Upper lobe of right lung (tissue), 1 donor: ENCODE measurements at places on chromosomes 5 and 9.

DNA sequence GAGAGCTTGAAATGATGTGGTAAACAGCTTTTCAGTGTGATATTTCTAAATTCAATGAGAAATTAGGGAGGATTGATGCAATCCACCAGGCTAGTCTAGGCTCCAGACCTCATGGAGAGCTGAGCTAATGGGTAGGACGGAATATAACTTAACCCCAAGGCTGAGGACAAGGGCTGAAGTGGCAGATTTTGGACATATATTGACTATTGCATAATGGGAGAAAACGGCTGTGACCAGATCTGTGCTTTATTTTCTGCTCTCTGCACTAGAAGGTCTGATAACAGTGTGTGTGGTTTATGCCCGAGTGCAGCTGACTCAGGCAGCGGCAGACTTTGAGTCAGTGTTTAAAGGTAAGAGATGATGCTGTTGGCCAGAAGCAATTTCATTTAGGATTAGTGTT lies 70.6 kb downstream of the ACTBL2 start:
- no peak for DNase-seq

DNA sequence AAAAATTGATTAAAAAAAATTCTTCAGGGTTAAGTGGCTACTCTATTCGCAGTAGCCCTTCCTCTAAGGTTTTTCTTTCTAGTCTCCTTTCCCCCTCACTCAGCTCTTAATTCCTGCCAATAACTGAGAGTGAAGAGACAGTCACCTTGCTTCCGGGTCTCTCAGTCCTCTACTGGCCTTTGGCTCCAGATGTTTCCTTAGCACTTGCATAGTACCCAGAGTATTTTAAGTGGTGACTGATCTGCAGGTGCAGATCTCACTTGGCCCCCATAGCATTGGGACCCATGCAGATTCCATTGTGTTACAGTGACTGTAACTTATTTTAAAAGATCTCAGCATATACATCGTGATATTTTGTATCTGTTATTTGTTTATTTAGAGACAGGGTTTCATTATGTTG lies 66.2 kb downstream of the GCNT1 start:
- DNase-seq: no peak

GRCh38 chr9:16755467-16756160 lies 114.9 kb downstream of the BNC2 start:
- no peak for DNase-seq

DNA sequence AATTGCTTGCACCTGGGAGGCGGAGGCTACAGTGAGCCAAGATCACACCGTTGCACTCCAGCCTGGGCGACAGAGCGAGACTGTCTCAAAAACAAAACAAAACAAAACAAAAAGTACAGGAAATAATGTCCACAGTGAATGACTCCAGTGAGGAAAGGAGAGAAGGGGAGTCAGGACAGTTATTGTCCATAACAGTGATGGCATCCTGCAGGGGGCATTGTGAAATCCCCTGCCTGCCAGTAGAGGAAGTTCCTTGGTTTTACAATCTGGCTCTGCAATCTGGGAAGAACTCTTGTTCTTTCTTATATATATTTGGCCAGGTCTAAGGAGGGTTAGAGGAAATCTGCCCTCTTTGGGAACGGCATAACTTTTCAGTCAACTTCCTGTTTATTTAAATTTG lies 8.2 kb downstream of the SH3GL2 start:
- DNase-seq: no peak

- DNase-seq: no peak
Measured at GRCh38 chr5:14778792-14779070, 92.8 kb downstream of the ANKH start.

DNA sequence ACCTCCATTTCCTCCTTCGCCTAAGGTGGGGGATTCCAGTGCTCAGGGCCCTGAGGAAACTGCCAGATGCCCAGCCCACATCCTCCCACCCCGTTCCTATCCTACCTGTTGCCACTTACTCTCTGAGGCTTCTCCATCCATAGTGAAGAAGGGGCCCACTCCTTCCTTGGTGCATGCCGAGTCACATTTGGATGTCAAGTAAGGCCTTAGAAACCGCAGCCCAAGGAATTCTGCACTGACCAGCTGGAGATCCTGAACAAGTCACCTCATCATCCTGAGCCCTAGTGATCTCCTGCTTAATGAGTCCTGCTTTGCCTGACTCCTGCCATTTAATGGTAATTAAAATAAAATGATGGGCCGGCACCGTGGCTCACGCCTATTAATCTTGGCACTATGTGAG lies 6.7 kb upstream of the TNIP1 start:
- no peak for DNase-seq

GRCh38 chr5:33549982-33550567 lies 109.3 kb downstream of the TARS1 start:
- DNase-seq: no peak
